ENCODE measurements at places on chromosomes 13 and 19.

GRCh38 chr13:32443111-32443510, 15.2 kb upstream of the N4BP2L1 start:
- peak; percentile 84 for DNase-seq

GRCh38 chr19:39737351-39737750, 478 bp downstream of the CLC start:
- no peak for DNase-seq

DNA sequence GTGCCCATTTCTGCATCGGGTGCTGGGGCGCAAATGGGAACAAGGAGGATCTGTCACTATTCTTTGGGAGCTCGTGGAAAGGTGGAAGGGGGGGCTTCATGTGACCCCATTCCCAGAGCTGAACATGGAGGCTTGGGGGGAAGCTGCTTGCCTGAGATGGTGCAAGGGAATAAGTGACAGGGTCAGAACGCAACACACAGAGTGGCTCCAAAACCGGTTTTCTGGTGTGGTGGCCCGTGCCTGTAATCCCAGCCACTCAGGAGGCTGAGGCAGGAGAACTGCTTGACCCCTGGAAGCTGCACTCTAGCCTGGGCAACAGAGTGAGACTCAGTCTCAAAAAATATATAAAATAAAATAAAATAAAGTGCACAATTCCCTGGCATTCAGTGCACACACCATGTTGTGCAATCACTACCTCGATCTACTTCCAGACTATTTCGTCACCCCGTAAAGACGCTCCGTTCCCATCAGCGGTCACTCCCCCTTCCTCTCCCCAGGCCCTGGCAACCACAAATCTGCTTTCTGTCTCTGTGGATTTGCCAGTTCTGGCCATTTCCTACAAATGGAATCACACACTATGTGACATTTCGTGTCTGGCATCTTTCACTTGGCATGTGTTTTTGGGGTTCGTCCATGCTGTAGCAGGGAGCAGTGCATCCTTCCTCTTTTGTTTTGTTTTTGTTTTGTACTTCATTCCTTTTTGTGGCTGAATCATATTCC, 18.2 kb upstream of the COMP start:
- DNase-seq: peak; percentile 34

DNA sequence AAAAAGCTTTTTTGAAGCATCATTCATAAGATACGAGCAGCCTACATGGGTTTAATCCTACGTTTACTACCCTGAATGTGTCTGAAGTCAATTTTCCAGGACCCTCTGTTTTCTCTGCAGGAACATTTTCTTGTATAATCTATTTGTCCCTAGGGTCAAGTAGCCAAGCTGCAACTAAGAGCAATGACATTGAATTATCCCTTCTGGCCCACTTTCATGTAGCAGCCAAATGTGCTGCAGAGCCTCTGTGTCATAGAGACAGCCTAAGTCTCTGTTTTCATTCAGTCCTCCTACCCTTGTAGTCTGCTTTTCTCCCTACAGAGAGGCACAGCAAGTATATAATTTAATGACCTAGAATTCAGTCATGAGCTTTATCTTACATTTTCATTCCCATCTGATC, 82.1 kb downstream of the ZAR1L start:
- no peak for DNase-seq

DNA sequence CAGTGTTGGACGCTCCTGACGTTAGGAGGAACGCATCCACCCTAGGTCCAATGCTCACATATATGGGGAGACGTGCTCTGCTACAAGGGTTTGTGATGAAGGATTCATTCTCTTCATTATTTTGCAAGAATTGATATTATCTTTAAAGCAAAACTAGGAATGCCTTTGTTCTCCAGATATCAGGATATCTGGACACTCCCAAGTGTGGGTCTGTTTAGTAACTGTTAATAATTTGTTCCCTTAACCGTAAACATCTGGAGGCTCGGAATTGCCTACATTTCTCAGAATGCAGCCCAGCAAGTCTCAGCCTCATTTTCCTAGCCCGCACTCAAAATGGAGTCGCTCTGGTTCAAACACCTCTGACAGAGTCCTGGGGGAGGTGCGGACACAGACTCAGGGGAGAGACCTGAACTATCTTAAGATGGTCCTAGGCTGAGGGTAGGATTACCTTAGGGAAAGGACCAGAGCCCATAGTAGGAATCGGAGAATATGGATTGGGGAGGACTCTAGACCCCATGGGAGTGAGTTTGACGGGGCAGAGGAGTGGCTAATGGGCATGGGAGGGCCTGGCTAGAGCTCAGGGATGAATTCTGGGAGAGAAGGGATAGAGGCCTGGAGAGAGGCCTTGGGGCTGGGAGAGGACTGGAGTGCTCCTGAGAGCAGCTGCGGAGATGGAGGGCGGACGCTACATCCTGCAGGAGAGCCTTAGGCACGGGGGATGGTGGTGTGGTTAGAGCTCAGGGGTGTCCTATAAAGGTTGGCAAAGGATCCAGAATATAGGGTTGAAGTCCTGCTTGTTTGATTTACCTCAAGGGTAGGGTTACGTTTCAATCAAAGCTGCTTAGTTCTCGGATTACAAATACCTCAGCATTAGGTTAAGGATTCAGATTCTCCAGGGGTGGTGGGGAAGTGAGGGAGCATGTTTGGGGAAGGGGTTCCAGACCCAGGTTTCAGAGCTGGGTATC, 43.2 kb downstream of the ZNF331 start:
- no peak for DNase-seq

- no peak for DNase-seq
Observed at GRCh38 chr13:27183561-27184147, 12.0 kb upstream of the USP12 start.

- DNase-seq: no peak
Observed at GRCh38 chr13:33073338-33073737, 57.1 kb downstream of the KL start.

DNA sequence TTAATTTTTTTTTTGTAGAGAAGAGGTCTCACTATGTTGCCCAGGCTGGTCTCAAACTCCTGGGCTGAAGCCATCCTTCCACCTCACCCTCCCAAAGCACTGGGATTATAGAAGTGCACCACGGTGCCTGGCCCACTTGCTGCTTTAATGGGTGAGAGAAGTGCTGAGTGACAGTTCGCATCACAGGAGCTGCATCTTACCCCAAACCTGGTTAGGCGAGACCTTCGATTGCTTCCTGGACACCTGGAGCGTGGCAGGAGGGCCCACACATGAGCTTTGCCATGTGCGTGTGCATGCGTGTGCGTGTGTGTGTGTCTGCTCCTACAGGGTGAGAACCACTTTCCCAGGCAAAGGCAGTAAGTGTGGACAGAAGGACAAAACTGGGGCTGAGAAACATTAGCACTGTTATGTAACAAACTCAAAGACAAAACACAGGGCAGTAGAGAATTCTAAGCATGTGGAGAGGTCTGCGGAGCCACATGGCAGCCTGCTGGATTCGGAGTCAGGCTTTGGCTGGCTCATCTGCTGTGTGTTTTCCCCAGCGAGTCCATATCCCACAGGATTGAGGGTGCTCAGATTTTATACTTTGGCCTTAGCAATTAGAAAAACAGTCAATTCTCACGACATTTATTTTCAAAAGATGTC, 11.7 kb upstream of the MTIF3 start:
- no peak for DNase-seq

GRCh38 chr13:98267080-98267912, 90.2 kb upstream of the RNF113B start:
- DNase-seq: no peak

DNA sequence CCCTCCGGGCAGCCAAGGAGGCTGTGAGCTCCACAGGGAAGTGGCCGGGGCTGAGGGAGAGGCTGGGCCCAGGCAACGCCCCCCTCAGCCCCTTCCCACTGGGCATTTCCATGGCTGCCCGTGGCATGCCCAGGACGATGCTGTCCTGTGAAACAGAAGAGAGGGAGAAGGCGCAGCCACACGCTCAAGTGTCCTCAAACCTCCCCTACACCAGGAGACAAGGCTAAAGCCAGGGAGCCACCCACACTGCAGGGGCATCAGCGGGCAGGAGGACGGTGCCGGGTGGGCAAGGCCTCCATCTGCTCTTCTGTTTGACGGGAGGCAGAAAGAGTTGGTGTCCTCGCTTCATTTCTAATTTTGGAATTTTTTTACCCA, 14.2 kb upstream of the PROZ start:
- DNase-seq: no peak

Measured in hematopoietic multipotent progenitor cell treated with erythropoietin and hydrocortisone succinate and interleukin-3 and kit ligand, for 4 days (in vitro differentiated cells).